ENCODE measurements at places on chromosomes 1 and 21. TPM values are rescaled to one million over a fixed set of nuclear protein-coding genes. Genes with fewer than 3 reads are reported as not detected.
A peak's percentile ranks its signal among the peaks of the same experiment; 100 is the strongest.

DNA sequence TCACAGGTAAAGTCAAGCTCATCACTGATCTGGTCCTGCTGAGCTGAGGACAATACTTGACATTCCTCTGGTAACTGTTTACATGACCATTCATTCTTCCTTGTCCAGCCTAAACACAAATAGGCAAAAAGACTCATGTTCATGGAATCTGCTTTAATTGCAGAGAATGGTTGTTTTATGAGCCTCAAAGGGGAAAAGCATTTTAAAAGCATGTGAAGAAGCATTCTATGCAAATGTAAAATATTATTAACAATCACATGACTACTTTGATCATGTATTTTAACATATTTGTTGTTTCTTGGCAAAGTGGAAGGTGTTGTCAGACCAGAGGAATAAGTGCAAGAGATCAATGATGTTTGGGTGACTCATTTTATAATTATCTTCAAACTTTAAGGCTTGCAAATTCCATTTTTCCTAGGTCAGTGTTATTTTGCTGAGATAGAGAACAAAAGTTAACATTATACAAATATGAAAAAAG lies 133.7 kb downstream of the RUNX1 start:
- peak; percentile 65 for DNase-seq

DNA sequence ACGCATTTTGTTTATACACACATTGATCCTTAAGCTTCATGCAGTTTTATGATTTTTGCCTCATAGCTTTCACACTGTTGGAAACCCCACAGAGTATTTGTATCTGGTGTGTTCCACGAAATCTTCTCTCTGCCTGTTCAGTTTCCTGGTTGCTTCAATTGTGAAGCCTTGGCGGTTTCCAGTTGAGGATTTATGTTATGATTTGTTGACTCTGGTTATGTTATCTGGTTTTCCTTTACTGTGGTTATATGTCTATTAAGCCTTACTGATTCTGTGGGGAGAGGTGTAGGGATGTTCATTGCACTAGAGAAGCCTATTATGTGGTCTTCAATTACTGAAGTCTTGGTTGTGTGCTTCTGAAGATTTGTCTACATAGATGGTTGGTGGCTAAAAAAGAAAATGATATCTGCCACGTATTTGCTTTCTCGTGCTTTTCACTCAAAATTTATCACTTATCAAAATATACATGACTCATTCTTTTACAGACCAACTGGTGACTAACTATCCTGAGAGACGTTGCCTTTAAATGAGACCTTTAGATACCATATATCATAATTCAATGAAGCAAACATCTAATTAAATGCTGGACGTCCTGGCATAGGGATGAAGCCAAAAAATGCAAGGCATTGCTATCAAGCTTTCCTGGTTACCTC lies 488.0 kb upstream of the B3GALT2 start:
- DNase-seq, result peak; percentile 65

- peak; percentile 50 for DNase-seq
These were observed 8.6 kb downstream of the CLDN14 start for GRCh38 chr21:36471254-36471723.

- no peak for DNase-seq
These were observed 23.2 kb downstream of the VPS26C start for GRCh38 chr21:37243961-37244360.

GRCh38 chr1:47227341-47228232 lies 4.4 kb downstream of the TAL1 start:
- no peak for DNase-seq

The CFHR5 gene
- total RNA-seq, result not detected

The PTCH2 gene
- under 0.01 TPM for total RNA-seq

The S100A16 gene
- 226 TPM for total RNA-seq
